NCI-H774 (cell line): ENCODE measurements at places on chromosomes 13 and 19.

GRCh38 chr19:18007044-18007916, 690 bp upstream of the ARRDC2 start:
- peak; percentile 58 for DNase-seq

DNA sequence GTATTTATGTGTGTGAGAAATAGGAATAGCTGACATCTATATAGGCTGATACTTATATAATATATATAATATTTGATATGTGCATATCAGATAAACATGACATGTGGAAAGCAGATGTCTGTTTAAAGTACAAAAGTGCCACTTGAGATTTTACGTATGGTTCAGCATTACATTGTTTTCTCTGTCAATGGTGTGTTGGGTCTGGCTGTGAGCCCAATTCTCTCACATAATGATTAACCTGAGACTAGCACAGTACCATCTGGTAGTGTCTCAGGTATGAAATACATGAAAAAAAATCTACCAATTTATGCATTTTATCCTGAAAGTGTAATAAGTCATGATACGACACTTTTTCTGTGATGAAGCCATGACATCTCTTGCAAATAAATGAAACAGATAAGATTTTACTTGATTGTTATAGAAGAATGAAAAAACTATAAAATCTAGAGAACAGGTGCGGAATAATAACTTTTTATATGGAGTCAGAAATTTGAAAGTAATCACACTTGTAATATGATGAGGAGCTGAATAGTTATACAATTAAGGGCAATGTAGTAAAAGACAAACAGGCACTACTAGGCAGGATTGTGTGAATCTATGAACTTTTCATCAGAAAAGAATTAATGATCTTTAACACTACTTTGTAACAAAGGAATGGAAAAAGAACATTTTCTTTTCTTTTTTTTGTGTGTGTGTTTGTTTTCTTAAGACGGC, 1405.0 kb downstream of the OLFM4 start:
- DNase-seq: peak; percentile 34

- no peak for DNase-seq
Observed at GRCh38 chr13:51728972-51729371, 75.0 kb downstream of the DHRS12 start.

DNA sequence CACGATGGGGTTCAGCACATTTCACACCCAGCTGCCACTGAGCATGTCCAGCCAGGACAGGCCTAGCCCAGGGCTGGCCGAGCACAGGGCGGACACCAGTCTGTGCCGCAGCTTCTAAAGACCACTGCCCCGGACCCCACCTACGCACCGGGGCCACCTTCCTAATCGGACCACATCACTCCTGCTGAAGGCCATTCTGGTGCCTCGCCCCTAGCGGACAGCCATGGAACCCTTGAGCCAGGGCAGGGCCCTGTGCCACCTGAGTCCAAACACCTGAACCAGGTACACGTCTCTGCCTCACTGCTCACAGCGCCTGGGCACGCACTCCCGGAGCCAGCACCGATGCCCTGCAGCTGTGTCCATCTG, 8.4 kb upstream of the C13orf46 start:
- no peak for DNase-seq

DNA sequence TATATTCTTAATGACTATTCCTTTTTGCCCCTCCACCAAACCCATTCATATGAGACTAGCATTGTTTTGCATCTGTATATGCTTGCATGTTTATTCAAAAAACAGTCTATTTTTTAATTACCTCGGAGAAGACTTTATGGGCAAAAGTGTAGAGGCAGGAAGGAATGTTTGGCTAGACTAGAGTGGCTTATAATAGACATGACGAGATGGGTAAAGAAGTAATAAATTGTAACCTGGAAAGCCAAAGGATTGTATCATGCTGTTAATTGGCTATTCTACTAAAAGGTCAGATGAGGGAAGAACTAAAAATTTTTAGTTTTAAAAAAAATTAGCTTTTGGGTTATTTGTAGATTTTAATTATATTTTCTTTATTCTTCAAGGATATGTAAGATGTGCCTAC, 91.1 kb downstream of the FNDC3A start:
- DNase-seq: no peak

GRCh38 chr19:55677572-55678028, 2.6 kb downstream of the EPN1 start:
- no peak for DNase-seq

GRCh38 chr13:90717451-90717936, 630.0 kb upstream of the MIR17HG start:
- no peak for DNase-seq

DNA sequence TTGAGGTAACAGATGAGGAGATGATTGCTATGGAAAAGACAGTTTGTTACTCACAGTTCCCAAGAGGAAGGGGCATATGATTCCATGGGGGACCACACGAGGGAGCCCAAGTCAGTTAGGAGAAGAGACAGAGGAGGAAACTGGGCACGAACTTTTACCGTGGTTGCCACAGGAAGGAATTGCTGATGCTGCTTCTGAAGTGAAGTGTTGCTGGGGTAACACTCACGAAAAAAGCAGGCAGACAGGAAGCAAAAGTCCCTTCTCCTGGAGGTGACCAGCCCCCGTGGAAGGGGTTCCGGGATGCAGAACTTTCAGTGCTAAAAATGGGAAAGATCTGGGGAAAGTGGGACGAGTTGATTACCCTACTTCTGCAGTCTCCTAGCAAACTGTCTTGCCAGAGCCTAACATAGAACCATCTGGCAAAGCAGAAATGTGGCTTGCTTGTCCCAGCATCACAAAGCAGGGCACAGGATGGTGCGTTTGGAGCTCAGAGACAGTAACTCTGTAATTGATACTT, 35.4 kb upstream of the MAP3K10 start:
- DNase-seq: no peak

- DNase-seq: peak; percentile 34
Observed at GRCh38 chr19:20423381-20424197, 142.0 kb downstream of the ZNF737 start.

GRCh38 chr13:44397766-44398223, 24.2 kb downstream of the SERP2 start:
- no peak for DNase-seq

DNA sequence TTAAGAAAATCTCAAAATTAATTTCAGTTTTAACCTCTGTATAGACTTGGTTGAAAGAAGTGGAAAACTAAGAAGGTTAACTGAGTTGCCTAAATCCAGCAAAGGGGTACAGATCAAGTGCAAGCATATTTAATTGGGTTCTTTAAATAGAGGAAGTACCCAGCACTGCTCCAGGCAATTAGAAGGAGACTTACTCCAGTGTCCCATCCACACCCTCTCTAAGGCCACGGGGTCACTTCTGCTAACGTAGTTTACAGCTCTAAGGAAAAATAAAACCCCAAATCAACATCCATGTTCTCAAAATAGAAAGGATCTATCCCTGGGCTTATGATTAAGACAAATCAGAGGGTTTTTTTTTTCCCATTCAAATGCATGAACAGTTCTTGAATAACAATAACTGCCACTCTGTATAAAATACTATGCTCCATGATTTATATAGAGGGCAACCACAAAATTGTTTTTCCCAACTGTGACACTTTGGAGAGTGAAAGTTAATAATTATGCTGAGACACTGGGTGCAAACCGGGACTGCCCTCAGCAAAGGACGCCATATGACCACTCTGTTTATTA, 4.6 kb downstream of the FRY start:
- DNase-seq: no peak

- no peak for DNase-seq
Observed at GRCh38 chr13:77429320-77430142, 102.6 kb upstream of the MYCBP2 start.

- DNase-seq: no peak
Observed at GRCh38 chr19:36685835-36686234, 1.6 kb upstream of the ZNF567 start.

DNA sequence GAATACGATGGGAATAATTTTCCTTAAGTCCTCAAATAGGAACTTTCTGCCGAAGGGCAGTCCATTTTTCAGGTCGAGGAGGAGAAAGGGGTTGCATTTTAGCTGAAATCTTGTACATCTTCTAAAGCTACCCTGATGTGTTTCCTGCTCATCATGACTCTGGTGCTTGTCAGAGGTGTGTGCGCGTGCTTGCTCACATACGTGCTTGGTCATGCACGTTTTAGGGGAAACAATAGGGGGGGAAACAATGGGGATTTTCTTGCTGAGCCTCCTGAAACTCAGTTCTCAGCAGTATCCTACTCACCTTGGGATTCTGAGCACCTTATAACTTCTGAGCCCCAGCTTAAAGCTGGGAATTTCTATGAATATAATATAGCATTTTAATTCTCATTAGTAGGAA, 44.7 kb downstream of the TM9SF2 start:
- no peak for DNase-seq

- no peak for DNase-seq
Observed at GRCh38 chr13:18739310-18739709, 442.3 kb downstream of the TUBA3C start.
